ENCODE measurements at places on chromosomes 3 and 15.

- H3K36me3 ChIP-seq = no peaks in the 10 kb centered on the region
- no peak overlapping the region for H3K4me3 ChIP-seq
- H3K27ac ChIP-seq = no peak overlapping the region
- H3K27me3 ChIP-seq = no peaks in the 10 kb centered on the region
Observed at GRCh38 chr3:27591312-27592210, 107.4 kb upstream of the SLC4A7 start.

- no peak overlapping the region for H3K27ac ChIP-seq
- H3K4me1 ChIP-seq = no peaks in the 10 kb centered on the region
- H3K36me3 ChIP-seq = no peaks in the 10 kb centered on the region
- no peaks in the 10 kb centered on the region for H3K27me3 ChIP-seq
Observed at GRCh38 chr3:33543601-33544000, 103.4 kb upstream of the UBP1 start.

GRCh38 chr3:170471149-170471548 lies 52.5 kb downstream of the CLDN11 start:
- no peak overlapping the region for H3K27ac ChIP-seq
- no peaks in the 10 kb centered on the region for H3K36me3 ChIP-seq
- H3K27me3 ChIP-seq = no peaks in the 10 kb centered on the region
- peaks cover 12% of the 10 kb centered on the region for H3K4me1 ChIP-seq

GRCh38 chr15:74374648-74375302 lies 7.3 kb upstream of the CYP11A1 start:
- no peak overlapping the region for H3K4me3 ChIP-seq
- no peaks in the 10 kb centered on the region for H3K4me1 ChIP-seq
- no peak overlapping the region for H3K27ac ChIP-seq
- H3K27me3 ChIP-seq = no peaks in the 10 kb centered on the region
- no peaks in the 10 kb centered on the region for H3K36me3 ChIP-seq

GRCh38 chr3:110697961-110698360 lies 373.7 kb upstream of the NECTIN3 start:
- H3K4me1 ChIP-seq = no peaks in the 10 kb centered on the region
- DNase-seq = no peak
- H3K27ac ChIP-seq = no peak overlapping the region

DNA sequence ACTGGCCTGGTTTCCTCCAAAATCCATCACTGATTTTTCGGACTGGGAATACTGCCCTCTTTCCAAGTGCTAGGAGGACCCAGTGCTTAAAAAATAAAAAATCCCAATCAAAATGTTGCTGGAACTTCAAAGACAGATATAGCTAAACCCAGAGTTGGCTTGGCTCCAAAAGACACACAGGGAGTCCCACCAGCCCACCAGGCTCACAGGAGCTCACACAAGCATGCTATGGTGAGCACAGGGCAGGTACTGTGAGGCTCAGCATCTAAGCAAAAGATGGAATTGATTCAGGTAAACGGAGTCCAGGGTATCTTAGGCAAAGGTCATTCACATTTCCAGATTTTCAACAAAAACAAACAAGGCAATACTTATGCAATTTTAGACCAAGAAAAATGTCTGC lies 3.7 kb downstream of the TRANK1 start:
- no peak overlapping the region for H3K4me3 ChIP-seq
- no peaks in the 10 kb centered on the region for H3K4me1 ChIP-seq
- no peaks in the 10 kb centered on the region for H3K27me3 ChIP-seq

- H3K27ac ChIP-seq = no peak overlapping the region
- no peaks in the 10 kb centered on the region for H3K4me1 ChIP-seq
- H3K4me3 ChIP-seq = no peak overlapping the region
- no peaks in the 10 kb centered on the region for H3K27me3 ChIP-seq
- DNase-seq = no peak
- no peaks in the 10 kb centered on the region for H3K36me3 ChIP-seq
Observed at GRCh38 chr15:97968380-97968779, 7.9 kb downstream of the ARRDC4 start.

- no peaks in the 10 kb centered on the region for H3K36me3 ChIP-seq
- H3K4me3 ChIP-seq = no peak overlapping the region
- no peaks in the 10 kb centered on the region for H3K27me3 ChIP-seq
Observed at GRCh38 chr3:139113993-139114375, 69.3 kb upstream of the PRR23C start.

DNA sequence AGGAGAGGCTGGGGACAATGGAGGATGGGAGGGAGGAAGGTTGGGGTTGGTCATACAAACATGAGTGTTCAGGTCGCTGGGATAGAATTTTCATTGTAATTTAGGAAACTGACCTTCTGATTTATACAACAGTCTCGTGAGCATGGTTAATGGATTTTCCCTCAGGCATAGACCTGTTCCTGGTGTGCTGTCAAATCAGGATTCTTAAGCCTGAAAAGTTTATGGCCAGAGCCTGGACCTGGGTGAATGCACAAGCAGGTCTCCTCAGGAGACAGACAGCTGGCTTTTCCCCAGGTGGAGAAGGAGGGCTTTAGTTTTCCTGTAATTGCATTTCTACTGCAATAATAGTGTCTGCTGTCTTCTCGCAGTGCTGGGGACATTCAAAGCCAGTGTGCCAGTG lies 338.0 kb downstream of the SHQ1 start:
- H3K36me3 ChIP-seq = no peaks in the 10 kb centered on the region
- DNase-seq = no peak
- H3K27ac ChIP-seq = no peak overlapping the region
- H3K4me3 ChIP-seq = no peak overlapping the region
- no peaks in the 10 kb centered on the region for H3K27me3 ChIP-seq

DNA sequence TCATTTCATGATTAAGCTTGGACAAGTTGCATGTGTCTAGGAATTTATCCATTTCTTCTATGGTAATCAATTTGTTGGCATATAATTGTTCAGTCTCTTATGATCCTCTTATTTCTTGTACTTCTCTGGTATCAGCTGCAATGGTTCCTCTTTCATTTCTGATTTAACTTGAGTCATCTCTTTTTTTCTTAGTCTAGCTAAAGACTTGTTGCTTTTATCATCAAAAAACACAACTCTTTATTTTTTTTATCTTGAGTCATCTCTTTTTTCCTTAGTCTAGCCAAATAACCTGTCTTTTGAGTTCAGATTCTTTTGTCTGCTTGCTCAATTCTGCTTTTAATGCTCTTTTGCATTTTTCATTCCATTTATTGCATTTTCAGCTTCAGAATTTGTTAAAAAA lies 37.3 kb downstream of the UBE3A start:
- no peak for DNase-seq
- no peak overlapping the region for H3K27ac ChIP-seq
- H3K4me3 ChIP-seq = no peak overlapping the region
- H3K27me3 ChIP-seq = no peaks in the 10 kb centered on the region
- no peaks in the 10 kb centered on the region for H3K36me3 ChIP-seq

GRCh38 chr3:172125053-172125452 lies 85.7 kb downstream of the FNDC3B start:
- H3K4me1 ChIP-seq = peaks cover 19% of the 10 kb centered on the region
- no peak for DNase-seq
- H3K4me3 ChIP-seq = no peak overlapping the region

GRCh38 chr3:37772773-37773354 lies 88.8 kb upstream of the CTDSPL start:
- DNase-seq = no peak
- no peak overlapping the region for H3K27ac ChIP-seq
- H3K27me3 ChIP-seq = no peaks in the 10 kb centered on the region
- H3K36me3 ChIP-seq = no peaks in the 10 kb centered on the region
- no peaks in the 10 kb centered on the region for H3K4me1 ChIP-seq

GRCh38 chr3:83941990-83942745 lies 1016.6 kb upstream of the CADM2 start:
- H3K27ac ChIP-seq = no peak overlapping the region
- H3K27me3 ChIP-seq = no peaks in the 10 kb centered on the region
- no peak for DNase-seq
- H3K4me1 ChIP-seq = no peaks in the 10 kb centered on the region
- H3K36me3 ChIP-seq = no peaks in the 10 kb centered on the region

GRCh38 chr15:25905140-25905539 lies 42.0 kb upstream of the ATP10A start:
- H3K4me3 ChIP-seq = no peak overlapping the region
- H3K4me1 ChIP-seq = no peaks in the 10 kb centered on the region
- no peak overlapping the region for H3K27ac ChIP-seq
- H3K27me3 ChIP-seq = no peaks in the 10 kb centered on the region
- H3K36me3 ChIP-seq = no peaks in the 10 kb centered on the region

DNA sequence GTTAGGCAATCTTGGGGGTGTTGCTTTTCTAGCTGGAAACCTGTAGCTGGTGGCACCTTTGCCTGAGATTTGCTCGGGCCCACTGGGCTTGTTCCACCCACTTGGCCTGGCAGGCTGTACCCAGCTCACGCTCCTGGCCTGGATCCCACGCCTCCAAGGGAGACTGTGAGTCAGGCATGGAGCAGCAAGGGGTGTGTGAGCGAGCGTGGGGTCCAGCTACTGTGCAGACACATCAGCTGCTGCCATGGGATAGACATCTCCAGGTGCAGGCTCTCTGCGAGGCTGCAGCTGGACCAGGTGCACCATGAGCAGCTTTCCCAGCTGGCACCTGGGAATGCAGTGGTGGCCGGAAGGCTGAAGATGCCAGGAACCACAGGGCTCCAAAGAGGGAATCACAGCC lies 36.0 kb downstream of the NR1D2 start:
- no peak overlapping the region for H3K27ac ChIP-seq
- H3K27me3 ChIP-seq = no peaks in the 10 kb centered on the region
- no peak overlapping the region for H3K4me3 ChIP-seq
- no peaks in the 10 kb centered on the region for H3K4me1 ChIP-seq
- no peaks in the 10 kb centered on the region for H3K36me3 ChIP-seq

DNA sequence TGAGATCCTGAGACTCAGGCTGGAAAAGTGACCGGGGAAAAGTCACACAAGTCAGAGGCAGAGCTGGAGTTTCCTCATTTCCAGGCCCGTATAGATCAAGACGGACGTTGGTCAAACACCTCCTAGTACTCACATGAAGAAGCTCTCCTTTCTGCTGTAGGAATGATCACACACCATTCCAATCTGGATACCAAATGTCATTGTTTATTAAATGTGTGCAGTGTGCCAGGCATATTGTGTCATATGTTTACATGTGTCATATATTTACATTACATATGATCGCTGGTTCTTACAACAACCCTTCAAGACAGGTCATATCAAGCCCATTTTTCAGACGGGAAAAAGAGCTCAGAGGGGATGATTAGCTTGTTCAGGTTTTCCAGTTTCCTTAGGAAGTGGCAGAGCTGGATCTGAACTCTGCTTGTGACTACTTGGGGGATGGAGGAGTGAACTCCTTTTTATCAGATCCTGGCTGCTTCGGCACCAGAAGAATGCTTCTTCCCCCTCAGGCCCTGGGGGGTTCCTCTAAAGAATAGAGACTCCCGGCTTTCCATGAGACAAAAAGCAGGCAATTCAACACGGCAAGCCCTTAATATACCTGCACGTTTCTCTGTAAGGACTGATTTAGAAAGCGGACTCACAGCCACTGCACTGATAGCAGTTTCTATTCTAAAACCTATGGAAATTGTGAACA lies 41.9 kb downstream of the FAM43A start:
- H3K27me3 ChIP-seq = no peaks in the 10 kb centered on the region
- H3K4me3 ChIP-seq = no peak overlapping the region
- H3K27ac ChIP-seq = no peak overlapping the region
- no peaks in the 10 kb centered on the region for H3K4me1 ChIP-seq

GRCh38 chr3:156132313-156132712 lies 11.9 kb downstream of the KCNAB1 start:
- H3K27me3 ChIP-seq = no peaks in the 10 kb centered on the region
- no peak for DNase-seq
- H3K4me1 ChIP-seq = peaks cover 5% of the 10 kb centered on the region

DNA sequence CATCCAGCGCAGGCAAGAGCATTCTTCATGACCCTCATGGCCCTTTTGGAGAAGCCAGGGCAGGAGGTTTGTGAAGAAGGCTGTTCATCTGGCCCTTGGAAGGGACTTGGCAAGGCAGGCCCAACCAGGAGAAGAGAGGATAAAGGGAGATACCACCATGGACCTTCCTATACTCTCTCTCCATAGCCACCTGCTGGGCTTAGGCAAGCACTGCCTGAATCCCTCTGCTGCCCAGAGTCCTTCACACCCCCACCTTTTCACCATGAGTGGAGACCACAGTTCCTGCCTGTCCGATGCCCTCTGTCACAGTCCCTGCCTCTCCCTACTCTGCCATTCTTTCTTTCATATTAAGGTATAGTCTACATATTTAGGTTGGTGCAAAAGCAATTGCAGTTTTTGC lies 10.6 kb upstream of the SFMBT1 start:
- H3K27me3 ChIP-seq = no peaks in the 10 kb centered on the region
- DNase-seq = no peak
- no peak overlapping the region for H3K4me3 ChIP-seq
- no peak overlapping the region for H3K27ac ChIP-seq
- H3K4me1 ChIP-seq = no peaks in the 10 kb centered on the region

DNA sequence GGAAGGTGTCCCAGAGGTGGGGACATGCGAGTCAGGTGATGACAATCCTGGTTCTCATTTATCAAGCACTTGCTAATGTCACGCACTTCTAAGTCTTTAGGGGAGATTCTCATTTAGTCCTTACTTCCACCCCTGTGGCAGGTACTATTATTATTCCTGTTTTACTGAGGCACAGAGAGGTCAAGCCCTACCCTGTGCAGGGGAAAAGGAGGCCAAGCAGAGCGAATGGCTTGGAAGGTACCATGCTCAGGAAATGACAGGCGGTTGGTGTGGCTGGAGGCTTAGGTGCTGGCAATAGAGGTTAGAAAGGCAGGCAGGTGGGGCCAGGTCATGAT lies 268.9 kb downstream of the UACA start:
- no peak overlapping the region for H3K4me3 ChIP-seq
- no peaks in the 10 kb centered on the region for H3K4me1 ChIP-seq
- no peaks in the 10 kb centered on the region for H3K36me3 ChIP-seq

- H3K36me3 ChIP-seq = no peaks in the 10 kb centered on the region
- H3K4me3 ChIP-seq = no peak overlapping the region
- DNase-seq = no peak
- H3K4me1 ChIP-seq = no peaks in the 10 kb centered on the region
- H3K27me3 ChIP-seq = no peaks in the 10 kb centered on the region
- no peak overlapping the region for H3K27ac ChIP-seq
Observed at GRCh38 chr3:64971602-64972001, 283.8 kb upstream of the ADAMTS9 start.

DNA sequence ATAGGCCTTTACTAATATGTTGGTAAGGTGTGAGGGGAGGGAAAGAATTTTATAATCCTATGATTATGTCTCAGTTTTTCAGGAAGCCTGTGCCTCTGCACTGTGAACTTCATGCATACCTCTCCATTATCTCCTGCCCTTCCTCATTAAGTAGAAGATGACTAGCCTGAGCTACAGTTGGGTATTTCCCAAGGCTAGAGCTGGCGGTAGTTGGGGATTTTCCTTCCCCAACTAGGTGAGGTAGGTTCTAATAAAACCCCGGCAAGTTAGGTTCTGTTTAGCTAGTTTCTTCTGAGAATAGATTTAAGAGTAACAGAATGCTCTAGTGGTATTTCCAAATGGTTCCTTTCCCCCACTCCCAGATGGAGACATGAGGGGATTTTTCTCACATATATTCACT lies 414.5 kb downstream of the GRM7 start:
- no peak for DNase-seq
- H3K27ac ChIP-seq = no peak overlapping the region
- no peaks in the 10 kb centered on the region for H3K4me1 ChIP-seq
- no peaks in the 10 kb centered on the region for H3K36me3 ChIP-seq
- H3K27me3 ChIP-seq = no peaks in the 10 kb centered on the region

GRCh38 chr15:69511015-69511414 lies 58.4 kb downstream of the RPLP1 start:
- no peak overlapping the region for H3K4me3 ChIP-seq
- DNase-seq = no peak
- no peak overlapping the region for H3K27ac ChIP-seq
- no peaks in the 10 kb centered on the region for H3K4me1 ChIP-seq
- H3K27me3 ChIP-seq = no peaks in the 10 kb centered on the region

GRCh38 chr3:71478568-71478967 lies 105.0 kb downstream of the FOXP1 start:
- no peak overlapping the region for H3K4me3 ChIP-seq
- no peaks in the 10 kb centered on the region for H3K27me3 ChIP-seq
- H3K4me1 ChIP-seq = no peaks in the 10 kb centered on the region
- no peak overlapping the region for H3K27ac ChIP-seq
